ELR (cell line): ENCODE measurements at places on chromosomes 1 and 21.

DNA sequence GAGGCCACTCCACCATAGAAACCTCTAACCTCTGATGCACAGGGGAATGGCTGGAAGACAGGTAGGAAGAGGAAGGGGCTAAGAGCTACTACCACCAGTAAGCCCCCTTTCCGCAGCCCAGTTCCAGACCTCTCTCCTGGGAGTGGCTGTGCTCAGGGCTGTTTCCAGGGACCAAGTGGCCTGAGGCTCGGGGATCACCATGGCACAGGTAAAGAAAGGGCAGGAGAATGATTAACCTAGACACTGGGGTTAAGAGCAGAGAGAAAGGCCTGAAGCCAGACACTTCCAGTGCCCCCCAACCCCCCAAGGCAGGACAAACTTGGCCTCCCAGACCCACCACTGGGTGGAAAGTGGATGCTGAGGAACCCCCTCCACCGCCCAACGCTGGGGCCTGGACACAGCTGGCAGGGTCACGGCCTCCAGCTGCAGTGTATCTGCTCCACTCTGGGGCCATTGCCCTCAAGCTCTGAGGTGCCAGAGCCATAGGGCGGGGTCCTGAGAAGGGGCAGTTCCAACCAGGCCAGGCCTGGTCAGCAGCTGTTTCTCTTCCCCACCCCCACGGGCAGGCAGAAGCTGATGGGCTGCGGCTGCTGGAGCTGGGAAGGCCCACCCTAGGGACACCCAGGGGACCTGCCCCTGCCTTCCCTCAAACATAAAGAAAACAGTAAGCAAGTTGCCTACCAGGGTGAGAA, 2.6 kb downstream of the TAGLN2 start:
- DNase-seq: no peak

- DNase-seq: no peak
These were observed 395.8 kb upstream of the VAMP3 start for GRCh38 chr1:7375329-7375728.

DNA sequence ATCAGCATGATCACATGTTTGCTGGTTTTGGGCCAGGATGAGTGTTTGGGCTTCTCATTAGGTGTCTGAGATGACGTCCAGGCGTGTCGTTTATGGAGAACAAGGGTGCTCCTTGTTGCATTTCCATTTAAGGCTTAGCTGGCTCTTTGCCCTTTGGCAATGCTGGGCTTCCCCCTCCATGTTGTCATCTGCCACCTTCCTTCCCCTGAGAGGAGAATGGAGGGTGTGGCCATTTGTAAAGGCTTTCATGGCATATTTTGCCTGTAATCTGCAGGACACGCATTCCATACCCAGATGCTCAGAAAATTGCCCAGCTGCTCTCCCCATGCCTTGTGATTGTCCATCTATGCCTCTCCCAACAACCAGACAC, 27.7 kb downstream of the PKP1 start:
- peak; percentile 17 for DNase-seq

DNA sequence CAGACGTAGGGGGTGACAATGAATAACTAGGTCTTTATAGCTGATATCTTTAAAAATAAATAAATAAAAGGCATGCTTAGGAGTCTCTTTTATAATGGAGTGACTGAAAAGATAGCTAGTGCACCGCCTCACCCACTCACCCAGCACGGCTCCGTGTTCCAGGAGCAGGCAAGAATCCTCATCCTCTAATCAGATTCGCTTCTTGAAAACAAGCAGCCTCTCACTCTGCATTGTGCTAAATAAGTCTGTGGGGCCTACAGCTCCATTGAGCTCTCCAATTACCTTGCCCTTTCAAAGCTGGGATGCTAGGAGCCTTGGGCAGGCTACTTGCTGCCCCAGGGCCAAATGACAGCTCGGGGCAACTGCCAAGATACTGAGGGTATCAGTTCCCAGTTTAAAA, 91.5 kb downstream of the TIAM1 start:
- no peak for DNase-seq

GRCh38 chr1:193937308-193937707, 750.9 kb upstream of the B3GALT2 start:
- no peak for DNase-seq

GRCh38 chr1:66253330-66253921, 280.5 kb upstream of the SGIP1 start:
- peak; percentile 87 for DNase-seq

- no peak for DNase-seq
These were observed 9.9 kb upstream of the BARHL2 start for GRCh38 chr1:90726986-90727480.

GRCh38 chr1:39509360-39510009, 18.0 kb downstream of the BMP8A start:
- peak; percentile 52 for DNase-seq

DNA sequence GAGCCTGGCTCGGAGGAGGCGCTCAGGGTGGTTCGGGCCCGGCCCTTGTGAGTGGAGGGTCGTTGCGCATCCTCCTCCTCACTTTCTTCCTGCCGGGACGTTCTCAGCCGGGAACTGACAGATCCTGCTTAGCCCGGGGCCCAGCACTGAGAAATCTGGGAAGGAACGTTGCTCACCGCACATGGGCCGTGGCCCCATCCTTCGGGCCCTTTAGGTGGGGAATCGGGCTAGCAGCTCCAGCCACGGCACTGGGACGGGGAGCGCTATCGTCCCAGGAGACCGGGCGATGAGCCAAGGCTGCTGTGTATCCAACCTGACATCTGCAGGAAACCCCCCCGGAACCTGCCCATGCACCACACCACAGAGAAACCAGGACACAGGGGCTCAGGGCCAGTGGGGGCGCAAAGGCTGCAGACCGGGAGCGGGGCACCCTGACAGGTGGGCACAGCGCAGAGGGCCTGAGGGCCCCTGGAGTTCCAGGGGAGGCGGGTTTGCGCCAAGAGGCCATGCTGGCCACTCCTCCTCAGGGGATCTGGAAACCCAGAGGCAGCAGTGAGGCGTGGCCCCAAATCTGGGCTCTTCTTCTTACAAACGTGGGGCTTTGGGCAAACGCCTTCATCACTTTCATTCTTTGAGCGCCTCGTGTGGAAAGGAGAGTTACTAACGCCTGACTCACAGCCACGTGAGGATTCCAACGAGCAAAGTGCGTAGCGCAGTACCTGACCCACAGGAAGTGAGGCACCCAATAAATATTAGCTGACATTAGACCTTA, at the start of gene SH2D5:
SH2D5 (minus strand) TSS at position 116 of the 772 bp plus-strand sequence. CDS start 4,659 bp downstream, outside the sequence.
- DNase-seq: peak; percentile 100
